ENCODE measurements at places on chromosomes 4 and X.

GRCh38 chrX:149570668-149571067 lies 16.6 kb downstream of the MAGEA9B start:
- no peak for DNase-seq

- DNase-seq, result no peak
Measured at GRCh38 chrX:10722851-10723250, 102.5 kb upstream of the MID1 start.

DNA sequence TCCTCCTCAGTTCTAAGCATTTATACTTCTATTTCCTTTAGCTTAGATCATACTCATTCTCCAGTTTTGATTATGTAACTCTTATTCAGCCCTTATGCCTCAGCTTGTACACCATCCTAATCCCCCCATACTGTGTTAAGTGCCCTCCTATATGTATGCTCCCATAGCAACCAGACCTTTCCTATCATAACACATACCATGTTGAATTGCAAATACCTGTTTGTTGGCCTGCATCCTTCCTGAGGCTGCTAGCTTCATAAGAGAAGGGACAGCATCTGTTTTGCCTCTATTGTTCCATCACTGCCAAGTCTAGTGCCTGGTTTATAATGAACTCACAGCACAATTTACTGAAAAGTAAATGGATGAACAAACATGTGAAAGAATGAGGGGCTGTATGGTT lies 443.7 kb downstream of the CENPC start:
- DNase-seq, result no peak

- DNase-seq, result no peak
Measured at GRCh38 chr4:123361195-123361861, 35.3 kb upstream of the SPRY1 start.

GRCh38 chrX:12986164-12986779 lies 11.4 kb downstream of the TMSB4X start:
- no peak for DNase-seq

GRCh38 chr4:32824336-32824735 lies 2104.2 kb downstream of the PCDH7 start:
- DNase-seq, result no peak

GRCh38 chrX:78333521-78333920 lies 6.1 kb upstream of the CYSLTR1 start:
- no peak for DNase-seq

DNA sequence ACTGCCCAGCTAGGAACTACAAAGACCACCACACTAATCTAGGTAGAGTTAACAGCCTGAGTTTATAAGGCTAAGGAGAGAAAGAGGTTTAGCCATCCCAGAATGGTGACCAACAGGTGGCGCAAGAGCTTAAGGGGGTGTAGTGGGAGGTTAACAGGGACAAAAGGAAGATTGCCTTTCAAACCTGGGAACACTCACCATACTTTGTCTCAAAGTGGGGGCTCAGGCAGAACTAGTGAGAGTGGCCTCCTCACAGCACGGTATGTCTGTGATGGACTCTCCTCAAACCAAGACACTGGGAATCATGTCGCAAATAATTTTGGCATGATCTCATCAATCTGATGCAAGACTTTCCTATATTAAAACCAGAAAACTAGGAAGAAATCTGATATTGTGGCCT lies 23.4 kb downstream of the CCNI start:
- DNase-seq, result no peak

GRCh38 chr4:153722036-153722435 lies 37.8 kb downstream of the RNF175 start:
- DNase-seq, result no peak

GRCh38 chrX:109720947-109721346 lies 12.1 kb downstream of the ACSL4 start:
- no peak for DNase-seq

DNA sequence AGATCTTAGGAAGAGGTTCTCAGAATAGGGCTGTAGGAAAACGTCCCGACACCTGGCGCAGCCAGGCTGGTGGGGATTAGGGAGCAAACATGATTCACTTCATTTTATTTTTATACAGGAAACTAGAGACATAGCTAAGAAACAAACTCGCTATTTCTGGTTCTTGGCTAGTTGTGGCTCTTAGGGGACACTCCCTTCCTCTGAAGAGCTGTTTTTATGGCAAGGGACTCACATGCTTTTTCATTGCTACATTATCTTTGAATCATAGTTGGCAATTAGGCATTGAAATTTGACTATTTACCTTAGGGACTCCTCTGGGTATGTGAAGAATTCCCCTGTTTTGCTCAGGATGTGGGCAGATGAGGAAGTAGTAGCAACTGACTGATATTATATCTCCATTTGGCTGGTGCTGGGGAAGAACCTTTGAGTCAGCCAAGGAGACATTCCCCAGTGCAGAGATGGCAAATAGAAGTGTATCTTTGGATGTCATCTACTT lies 174.5 kb downstream of the SMIM20 start:
- no peak for DNase-seq

DNA sequence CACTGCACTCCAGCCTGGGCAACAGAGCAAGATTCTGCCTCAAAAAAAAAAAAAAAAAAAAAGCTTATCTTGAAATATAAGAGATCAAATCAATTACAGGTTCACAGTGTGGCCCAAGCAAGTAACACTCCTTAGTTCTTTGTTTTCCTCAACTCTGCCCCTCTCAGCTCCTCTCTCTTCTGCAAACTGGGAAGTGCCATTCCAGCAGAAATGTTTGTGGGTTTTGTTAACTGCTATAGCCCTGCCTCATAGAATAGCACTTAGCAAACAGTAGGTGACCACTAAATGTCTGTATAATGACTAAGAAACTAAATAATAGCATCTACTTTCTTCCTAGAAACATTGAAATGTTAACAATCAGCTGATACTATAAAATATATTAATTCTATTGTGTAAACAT lies 160.0 kb upstream of the NAP1L5 start:
- no peak for DNase-seq

DNA sequence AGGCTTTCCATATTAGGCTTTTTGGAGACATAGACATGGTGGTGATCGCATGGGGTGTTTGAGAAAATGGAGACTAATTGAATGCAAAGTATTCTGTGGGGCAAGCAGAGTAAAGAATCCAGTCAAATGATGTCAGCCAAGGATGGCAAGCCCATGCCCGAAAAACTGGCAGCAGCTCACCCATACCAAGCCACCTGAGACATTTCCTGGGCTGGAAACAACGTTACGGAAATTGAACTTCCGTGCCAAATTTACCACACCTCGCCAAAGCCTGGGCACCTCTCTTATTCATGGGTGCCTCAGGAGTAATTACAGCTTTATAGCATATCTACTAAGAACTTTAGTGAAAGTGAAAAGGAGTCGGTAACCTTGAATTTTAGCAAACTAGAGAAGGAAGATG lies 166.4 kb downstream of the CBR4 start:
- DNase-seq, result no peak

- no peak for DNase-seq
Measured at GRCh38 chr4:94545296-94545695, 93.6 kb downstream of the PDLIM5 start.

GRCh38 chrX:132004728-132005127 lies 18.4 kb upstream of the STK26 start:
- no peak for DNase-seq

GRCh38 chr4:48877827-48878535 lies 28.6 kb downstream of the OCIAD2 start:
- DNase-seq, result no peak

GRCh38 chr4:74751856-74752255 lies 42.5 kb downstream of the BTC start:
- no peak for DNase-seq

DNA sequence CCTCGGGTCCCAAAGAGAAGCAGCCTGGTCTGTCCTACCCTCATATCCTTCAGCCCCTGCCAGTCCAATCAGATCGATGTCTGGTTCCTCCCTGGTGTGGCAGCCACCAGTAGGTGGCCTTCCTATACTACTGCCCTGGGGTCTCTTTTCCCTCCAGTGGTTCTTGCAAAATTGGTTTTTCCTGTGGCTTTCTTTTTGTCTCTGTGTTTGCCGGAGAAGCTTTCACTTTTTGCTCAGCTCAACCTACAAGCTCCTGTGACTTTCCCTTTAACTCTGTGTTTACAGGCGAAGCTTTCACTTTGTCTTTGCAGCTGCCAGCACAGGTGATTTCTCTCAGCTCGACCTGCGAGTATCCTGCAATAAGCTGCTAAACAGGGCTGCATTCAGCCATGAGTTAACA lies 46.8 kb downstream of the UGT2A3 start:
- DNase-seq, result no peak

DNA sequence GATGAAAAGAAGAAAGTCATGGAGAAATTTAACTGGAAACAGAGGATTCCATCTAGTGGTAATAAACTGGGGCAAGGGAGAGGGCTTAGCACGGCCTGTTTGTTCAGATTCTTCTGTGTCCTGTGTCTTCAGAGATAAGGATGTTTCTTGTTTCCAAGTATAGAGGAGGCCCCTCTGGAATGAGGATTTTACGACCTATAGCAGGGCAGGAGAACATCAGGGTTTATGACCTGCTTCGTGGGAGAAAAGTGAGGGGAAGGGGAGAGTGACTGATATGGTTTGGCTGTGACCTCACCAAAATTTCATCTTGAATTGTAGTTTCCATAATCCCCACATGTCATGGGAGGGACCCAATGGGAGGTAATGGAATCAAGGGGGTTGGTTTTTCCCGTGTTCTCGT lies 93.0 kb upstream of the LDB2 start:
- no peak for DNase-seq

DNA sequence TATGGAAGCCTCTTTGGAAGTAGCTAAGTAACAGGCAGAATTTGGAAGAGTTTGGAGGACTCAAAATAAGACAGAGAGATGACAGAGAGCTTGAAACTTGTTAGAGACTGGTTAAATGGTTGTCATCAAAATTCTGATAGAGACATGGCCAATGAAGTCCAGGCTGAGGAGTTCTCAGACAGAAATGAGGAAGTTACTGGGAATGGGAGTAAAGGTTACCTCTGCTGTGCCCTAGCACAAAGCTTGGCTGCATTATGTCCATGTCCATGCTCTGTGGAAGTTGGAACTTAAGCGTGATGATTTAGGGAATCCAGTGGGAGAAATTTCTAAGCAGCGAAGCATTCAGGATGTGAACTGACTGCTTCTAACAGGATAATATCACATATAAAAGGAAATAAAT lies 146.2 kb upstream of the NDST4 start:
- no peak for DNase-seq

DNA sequence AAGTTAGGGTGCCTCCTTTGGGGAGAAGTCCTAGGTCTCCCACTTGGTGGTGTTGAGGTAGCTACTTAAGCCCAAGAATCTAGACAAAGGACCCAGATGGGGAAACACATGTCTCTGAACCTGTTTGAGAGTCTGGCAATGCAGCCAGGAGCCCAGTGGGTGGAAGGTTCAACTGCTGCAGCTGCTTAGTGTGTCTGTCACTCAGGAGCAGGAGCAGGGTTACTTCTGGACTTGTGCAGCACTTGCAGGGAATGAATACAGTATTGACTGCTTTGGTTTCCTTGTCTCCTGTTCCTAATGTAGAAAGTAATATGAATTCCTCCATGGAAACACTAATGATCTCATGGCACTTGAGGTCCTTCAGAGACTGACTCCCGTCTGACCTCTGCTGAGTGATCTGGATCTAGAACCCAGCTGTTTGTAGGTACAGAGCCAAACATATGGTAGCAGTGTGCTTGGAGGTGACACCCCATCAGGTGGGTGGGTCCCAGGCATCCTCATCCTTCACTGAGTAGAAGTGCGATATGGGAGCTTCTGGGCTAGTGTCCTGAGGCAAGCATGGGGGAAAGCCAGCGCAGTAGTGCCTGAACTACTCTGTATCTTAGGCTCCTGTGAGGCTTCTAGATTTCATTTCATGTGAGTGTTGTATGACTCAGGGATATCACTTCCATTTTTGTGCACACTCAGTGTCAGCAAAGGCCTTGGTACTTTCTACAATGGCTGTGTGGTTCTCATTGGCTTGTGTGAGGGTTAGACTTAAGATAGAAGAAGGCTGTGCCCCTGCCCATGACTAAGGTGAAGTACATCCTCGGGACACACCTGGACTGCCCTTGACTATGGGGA lies 85.0 kb upstream of the WDR1 start:
- no peak for DNase-seq

DNA sequence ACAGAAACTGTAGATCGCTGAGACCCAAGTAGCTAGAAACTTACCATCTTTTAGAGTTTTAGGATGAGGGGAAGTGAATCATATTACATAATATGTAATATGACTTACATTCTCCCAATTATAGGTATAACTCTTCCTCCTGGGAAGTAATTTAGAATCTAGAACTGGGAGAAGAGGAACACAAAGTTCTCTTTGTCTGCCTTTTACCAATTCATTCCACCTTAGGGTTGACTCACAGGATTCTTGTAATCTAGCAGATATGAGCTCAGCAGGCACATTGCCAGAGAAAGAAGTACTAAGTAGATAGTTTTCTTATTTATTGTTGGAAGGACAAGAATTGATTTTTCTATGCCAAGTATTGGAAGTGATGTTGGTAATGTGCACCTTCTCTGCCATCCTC lies 58.0 kb upstream of the CCSER1 start:
- DNase-seq, result no peak

DNA sequence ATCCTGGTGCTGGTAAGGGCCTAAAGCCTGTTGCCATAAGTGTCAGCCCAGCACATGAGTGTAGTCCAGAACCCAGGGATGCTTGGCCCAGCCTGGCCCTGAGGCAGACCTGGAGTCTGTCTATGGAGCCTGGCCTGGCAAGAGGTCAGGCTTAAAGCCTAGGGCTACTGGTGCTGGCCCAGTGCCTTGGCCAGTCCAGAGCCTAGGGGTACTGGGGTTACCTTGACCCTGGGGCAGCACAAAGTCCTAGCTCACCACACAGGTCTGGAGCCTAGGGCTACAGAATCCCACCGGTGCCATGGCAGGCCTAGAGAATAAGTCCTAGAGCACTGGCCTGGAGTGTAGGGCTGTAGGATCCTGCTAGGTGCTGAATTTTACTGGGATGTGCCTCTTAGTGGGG lies 393.8 kb downstream of the MAGEE1 start:
- DNase-seq, result no peak

DNA sequence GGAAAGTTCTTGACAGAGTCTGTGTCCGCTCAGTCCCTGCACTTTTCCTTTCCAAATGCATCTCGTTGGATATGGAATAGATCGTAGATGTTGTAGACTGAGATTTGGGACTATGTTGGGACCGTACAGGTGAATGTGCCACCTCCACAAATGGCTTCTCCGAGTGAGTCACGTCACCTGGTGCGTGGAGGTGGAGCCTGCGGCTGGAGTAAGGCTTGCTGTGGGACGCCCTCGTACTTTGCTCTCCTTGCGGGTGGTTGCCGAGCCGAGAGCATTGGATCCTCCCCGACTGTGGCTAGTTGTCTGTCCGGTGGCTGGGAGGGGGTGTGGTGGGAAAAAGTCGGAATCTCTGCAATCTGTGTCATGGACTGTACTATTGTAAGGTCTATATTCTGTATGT lies 60.5 kb downstream of the NELFA start:
- DNase-seq, result no peak

GRCh38 chr4:168883513-168883912 lies 126.5 kb downstream of the CBR4 start:
- DNase-seq, result no peak
